ENCODE measurements at places on chromosomes 7 and 10.

DNA sequence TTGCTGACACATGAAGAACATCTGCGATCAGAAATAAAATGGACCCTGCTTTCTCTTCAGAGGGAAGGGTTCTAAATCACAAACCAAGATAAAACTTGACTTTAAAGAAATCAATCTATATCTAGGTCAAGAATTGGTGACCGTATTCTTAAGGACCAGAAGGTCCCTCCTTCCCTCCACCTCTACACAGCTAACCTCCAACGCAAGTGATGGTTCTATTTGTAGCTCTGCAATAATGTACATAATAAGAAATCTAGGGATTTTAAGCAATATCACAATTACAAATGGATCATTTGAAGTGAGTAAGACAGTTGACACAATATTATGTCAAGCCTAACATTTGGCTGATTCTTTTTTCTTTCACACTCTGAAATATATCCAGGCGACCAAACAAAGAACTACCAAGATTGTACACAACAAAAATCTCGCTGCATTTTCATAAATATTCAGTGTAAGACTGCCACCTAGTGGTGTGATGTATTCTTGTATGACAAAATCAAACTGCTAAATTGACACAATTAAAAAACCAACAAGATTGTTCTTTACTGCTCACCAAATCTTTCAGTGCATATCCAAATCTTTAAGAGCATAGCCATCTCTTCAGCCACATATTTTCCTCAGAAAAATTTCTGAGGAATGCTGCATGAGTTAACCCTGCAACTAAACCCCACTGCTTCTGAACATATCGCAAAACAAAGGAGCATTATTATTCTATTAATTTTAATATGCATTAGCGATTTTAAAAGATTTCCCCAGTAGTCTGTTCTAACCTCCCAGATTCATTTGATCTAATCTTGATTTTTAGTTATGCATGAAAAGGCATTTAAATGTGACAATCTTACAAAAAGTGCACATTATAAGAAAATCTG, 44.5 kb downstream of the ICA1 start:
- DNase-seq = no peak

- DNase-seq = no peak
Measured at GRCh38 chr10:60846173-60846572, 67.9 kb downstream of the CDK1 start.

DNA sequence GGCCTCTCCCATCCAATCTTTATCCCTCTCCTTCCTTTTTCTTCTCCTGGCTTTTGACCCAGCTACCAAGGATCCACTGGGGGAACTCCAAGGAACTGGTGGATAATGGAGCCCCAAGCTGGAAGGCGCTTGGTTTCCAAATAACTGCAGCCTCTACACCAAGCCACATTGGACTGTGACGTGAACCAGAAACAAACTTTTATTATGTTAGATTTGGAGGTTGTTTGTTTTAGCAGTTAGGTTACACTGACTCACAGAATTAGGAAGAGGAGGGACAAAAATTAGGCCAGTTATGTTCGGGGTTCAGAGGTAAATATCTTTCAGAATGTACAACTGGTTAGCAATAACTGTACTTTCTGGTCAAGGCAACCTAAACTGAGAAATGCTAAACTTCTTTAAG, 21.3 kb upstream of the ANK3 start:
- DNase-seq = no peak

DNA sequence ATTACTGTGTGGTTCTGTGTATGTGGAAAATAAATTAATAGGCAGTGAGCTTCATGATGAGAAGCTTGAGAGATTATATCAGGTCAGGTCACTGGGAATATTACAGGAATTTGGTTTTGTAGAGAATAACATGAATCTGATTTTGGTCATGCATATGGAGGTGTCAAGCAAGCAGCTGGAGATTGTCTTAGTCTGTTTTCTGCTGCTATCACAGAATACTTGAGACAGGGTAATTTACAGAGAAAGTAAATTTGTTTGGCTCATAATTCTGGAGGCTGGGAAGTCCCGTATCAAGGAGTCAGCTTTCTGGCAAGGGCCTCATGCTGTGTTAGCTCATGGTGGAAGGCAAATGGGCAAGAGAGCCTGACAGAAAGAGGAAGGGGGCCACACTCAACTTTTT, 120.7 kb upstream of the FAM3C start:
- DNase-seq = no peak

- DNase-seq = no peak
Measured at GRCh38 chr10:2263561-2263960, 526.2 kb upstream of the ADARB2 start.

GRCh38 chr7:137360087-137360679, 16.6 kb upstream of the PTN start:
- DNase-seq = no peak

- DNase-seq = no peak
Measured at GRCh38 chr7:50838675-50839377, 56.1 kb upstream of the GRB10 start.

- DNase-seq = no peak
Measured at GRCh38 chr10:75408509-75408875, 6.9 kb upstream of the ZNF503 start.

DNA sequence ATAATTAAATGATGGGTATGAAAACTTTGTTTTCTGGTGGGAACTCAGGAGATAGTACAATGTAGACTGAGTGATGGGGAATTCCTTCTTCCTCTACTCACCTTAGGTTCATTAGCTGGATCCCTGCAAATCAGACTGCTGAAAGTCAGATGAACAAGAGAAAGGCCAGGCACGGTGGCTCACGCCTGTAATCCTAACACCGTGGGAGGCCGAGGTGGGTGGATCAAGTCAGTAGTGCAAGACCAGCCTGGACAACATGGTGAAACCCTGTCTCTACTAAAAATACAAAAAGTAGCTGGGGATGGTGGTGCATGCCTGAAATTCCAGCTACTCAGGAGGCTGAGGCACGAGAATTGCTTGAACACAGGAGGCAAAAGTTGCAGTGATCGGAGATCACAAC, 28.7 kb upstream of the ST8SIA6 start:
- no peak for DNase-seq

DNA sequence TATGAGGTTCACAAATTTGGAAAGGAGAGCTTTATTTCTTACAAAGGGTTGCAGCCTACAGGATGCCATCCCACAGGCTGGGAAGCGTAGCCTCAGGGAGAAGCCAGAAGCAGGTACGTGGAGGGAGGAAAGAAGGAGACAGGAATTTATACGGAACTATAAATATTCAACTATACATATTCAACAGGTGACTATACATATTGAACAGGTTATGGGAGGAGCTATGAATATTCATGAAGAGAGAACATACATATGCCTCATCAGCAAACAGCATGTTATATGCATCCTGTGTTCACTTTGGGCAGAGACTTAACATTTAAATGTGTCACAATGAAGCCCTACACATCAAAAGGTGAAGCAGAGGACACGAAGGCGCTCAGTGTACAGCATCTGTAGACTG, 40.5 kb upstream of the LMTK2 start:
- DNase-seq = no peak
